ENCODE measurements at places on chromosomes 1 and 21. TPM values are rescaled to one million over a fixed set of nuclear protein-coding genes. Genes with fewer than 3 reads are reported as not detected.

Gene OLFML3
- total RNA-seq: 43.5 TPM

Gene BMP8B
- total RNA-seq: 3.7 TPM

Gene PLD5
- 0.13 TPM for total RNA-seq

GRCh38 chr1:90204780-90205179, 209.9 kb downstream of the ZNF326 start:
- no peak for DNase-seq

DNA sequence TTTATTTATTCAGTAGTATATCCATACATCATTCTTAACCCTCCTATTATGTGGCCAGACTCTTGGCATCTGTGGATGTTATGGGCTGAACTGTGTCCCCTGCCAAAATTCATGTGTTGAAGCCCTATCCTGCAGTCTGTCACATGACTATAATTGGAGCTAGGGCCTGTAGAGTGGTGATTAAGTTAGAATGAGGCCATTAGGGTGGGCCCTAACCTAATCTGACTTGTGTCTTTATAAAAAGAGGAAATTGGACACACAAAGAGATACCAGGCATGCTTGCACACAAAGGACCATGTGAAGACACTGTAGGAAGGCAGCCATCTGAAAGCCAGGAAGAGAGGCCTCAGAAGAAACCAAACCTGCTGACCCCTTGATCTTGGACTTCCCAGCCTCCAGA, 6.6 kb downstream of the ZMYND12 start:
- DNase-seq: no peak

DNA sequence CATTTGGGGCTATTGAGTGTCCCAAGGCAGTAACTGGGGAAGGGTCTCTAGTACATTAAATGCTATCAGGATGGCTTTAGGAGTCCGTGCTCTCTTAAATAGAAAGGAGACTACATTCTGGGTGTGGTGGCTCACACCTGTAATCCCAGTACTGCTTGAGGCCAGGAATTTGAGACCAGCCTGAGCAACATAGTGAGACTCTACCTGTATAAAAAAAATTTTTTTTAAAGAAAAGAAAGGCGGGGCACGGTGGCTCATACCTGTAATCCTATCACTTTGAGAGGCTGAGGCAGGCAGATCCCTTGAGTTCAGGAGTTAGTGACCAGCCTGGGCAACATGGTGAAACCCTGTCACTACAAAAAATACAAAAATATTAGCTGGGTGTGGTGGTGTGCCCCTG, 21.5 kb downstream of the OSBPL9 start:
- no peak for DNase-seq

GRCh38 chr21:26085127-26085526, 85.4 kb downstream of the APP start:
- no peak for DNase-seq

DNA sequence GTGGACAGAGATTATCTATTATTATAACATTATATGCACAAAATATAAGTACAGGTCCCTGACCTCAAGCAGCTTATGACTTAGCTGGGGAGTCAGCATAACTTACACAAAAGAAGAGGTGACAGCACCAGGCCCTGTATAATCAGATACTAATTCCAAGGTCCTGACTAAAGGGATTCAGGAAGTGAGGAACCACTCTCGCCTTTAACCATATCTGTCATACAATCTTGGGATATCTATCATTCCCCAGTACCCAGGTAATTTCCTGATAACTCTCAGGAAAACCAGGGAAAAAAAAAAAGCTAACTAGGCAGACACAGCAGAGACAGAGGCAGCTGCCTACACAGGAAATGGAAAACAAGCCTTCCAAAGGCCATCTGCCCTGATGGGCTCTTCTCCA, 78.5 kb upstream of the CAMK1G start:
- DNase-seq: no peak
